IPS DF 6.9 (cell line): ENCODE measurements at places on chromosomes 3 and 15.

- DNase-seq: no peak
Measured at GRCh38 chr3:128307781-128308469, 154.6 kb downstream of the EEFSEC start.

- DNase-seq: no peak
Measured at GRCh38 chr15:28943611-28944230, 57.9 kb downstream of the APBA2 start.

GRCh38 chr3:183897606-183898005 lies 12.9 kb upstream of the PARL start:
- DNase-seq: no peak

GRCh38 chr3:8755564-8756237 lies 13.7 kb downstream of the OXTR start:
- no peak for DNase-seq

GRCh38 chr3:70053293-70053692 lies 53.8 kb downstream of the SAMMSON start:
- no peak for DNase-seq

DNA sequence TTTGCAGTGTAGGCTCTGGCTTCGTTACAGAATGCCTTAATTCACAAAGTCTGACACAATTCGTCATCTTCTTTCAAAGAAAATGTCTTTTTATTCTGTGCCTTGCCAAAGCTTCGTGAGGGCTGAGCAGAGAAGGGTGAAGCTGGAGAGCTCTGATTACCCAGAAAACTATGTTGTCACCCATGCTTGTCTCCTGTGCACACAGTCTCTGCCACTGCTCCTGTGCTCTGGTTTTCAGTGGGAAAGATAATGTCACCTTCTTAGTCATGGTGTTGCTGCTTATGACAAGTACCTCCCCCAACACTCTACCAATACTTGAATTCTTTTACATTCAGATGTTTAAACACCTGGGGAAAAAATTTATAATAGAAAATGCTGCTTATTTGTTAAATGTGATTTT lies 509.2 kb upstream of the GRM7 start:
- DNase-seq: no peak

DNA sequence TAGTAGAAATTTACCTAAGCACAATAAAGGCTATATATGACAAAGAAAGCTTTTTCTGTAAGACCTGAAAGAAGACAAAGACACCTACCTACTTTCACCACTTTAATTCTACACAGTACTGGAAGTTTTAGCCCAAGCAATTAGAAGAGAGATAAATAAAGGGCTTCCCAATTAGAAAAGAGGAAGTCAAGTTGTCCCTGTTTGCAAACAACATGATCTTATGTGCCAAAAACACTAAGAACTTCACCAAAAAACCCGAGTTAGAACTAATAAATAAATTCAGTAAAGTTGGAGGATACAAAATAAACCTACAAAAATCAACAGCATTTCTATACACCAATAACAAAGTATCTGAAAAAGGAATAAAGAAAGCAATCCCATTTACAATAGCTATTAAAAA lies 190.9 kb downstream of the NR2F2 start:
- DNase-seq: no peak

GRCh38 chr3:49668414-49668797 lies 5.7 kb upstream of the APEH start:
- no peak for DNase-seq

DNA sequence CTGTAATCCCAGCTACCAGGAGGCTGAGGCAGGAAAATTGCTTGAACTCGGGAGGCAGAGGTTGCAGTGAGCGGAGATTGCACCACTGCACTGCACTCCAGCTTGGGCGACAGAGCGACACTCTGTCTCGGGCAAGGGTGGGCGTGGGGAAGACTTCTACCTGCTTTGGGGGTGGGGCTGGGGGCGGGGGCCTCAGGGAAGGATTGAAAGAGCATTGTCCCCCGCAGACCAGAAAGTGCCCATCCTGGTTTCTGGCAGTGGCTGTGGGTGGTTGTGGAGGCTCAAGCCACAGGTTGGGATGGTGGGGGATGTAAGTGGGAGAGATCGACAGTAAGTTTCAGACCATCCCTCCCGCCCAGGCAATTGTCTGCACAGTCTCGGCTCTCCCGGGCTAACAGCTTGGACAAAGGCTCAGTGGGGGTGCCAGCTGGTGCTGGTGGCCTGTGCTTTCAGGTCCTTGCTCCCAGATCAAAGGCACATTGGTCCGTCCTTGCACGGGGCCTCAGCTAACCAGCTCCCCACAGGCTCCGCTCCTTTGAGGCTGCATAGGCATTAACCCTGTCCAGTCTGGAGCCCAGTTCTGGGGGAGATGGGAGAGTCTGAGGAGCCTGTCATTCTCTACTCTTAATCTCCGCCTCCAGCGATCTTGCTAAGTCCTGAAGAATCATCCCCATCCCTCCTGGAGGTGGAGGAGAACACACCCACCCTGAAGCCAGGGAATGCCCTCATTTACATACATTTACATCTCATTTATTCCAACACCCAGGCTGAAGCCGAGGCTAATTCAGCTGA lies 8.6 kb downstream of the SCN5A start:
- DNase-seq: no peak

- DNase-seq: no peak
Measured at GRCh38 chr3:114496874-114497273, 203.0 kb downstream of the TIGIT start.

- no peak for DNase-seq
Measured at GRCh38 chr15:91919014-91919534, 65.6 kb downstream of the SLCO3A1 start.

DNA sequence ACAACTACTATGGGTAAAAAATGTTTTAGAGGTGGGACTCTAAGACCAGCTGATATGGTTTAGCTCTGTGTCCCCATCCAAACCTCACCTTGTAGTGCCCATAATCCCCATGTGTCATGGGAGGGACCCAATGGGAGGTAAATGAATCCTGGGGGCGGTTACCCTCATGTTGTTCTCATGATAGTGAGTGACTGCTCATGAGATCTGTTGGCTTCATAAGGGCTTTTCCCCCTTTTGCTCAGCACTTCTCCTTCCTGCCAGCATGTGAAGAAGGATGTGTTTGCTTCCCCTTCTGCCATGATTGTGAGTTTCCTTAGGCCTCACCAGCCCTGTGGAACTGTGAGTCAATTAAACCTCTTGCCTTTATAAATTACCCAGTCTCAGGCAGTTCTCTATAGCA lies 45.7 kb downstream of the FAM98B start:
- no peak for DNase-seq

GRCh38 chr3:104990758-104991157 lies 376.0 kb upstream of the ALCAM start:
- DNase-seq: no peak

- no peak for DNase-seq
Measured at GRCh38 chr15:43525131-43525530, 7.7 kb downstream of the MAP1A start.

DNA sequence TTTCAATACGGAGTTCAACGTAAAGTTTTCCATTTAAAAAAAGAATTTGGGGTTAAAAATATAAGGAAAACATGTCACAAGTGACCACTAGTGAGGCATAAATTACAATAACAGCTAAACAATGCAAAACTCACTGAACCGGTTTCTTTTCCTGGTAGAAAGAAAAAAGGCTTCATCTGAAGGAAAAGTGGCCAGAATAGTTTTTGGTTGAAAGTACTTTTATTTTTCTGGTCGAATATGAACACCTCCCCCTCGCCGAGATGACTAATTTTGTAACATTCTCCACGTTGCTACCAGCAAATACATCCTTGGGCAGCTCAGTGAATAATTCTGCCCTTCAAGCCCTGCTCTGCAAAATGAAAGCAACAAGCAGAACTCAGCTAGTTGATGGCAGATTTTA lies 3.9 kb upstream of the SRGAP3 start:
- no peak for DNase-seq

GRCh38 chr3:109257269-109257668 lies 59.0 kb downstream of the DPPA2 start:
- DNase-seq: no peak

DNA sequence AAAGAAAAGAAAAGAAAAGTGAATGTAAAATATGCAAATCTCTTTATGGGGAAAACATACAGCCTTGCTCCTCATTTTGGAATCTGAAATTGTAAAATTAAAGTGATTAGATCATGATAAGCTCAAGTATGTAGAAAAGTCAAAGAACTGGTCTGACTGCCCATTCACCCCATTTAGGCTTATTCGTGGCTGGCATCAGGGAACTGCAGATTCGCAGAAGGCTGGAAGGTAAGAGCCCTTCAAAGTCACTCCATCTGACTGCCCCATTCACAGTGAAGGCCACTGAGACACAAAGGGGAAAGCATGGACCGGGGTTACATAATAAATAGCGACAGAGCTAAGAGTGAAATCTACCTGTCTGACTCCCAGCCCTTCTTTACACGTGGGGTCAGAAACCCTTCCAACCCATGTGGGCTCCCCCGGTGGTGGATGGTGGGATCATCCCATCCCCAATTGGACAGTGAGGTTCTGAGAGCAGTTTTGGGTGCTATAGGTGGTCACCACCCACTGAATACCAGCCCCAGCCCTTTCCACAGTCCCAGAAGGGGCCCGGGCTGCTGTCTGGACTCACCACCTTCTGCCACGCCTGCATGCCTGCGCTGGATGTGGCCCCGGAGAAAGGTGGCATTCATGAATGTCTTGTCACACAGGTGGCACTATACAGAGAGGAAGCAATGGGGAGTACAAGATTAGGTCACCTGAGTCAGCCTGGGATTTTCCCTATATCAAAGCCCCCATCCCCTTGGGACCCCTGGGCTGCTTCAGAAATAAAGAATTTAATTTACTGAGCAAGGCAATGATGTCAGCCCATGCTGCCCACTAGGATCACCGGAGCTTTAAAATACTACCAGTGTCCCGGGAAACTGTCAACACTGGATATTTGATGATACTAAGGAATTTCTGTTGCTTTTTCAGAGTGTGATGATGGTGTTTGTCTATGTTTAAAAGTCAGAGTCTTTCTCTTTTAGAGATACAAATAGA lies 17.9 kb downstream of the DZIP1L start:
- DNase-seq: no peak

- DNase-seq: no peak
Measured at GRCh38 chr15:39552556-39552955, 28.3 kb upstream of the THBS1 start.

DNA sequence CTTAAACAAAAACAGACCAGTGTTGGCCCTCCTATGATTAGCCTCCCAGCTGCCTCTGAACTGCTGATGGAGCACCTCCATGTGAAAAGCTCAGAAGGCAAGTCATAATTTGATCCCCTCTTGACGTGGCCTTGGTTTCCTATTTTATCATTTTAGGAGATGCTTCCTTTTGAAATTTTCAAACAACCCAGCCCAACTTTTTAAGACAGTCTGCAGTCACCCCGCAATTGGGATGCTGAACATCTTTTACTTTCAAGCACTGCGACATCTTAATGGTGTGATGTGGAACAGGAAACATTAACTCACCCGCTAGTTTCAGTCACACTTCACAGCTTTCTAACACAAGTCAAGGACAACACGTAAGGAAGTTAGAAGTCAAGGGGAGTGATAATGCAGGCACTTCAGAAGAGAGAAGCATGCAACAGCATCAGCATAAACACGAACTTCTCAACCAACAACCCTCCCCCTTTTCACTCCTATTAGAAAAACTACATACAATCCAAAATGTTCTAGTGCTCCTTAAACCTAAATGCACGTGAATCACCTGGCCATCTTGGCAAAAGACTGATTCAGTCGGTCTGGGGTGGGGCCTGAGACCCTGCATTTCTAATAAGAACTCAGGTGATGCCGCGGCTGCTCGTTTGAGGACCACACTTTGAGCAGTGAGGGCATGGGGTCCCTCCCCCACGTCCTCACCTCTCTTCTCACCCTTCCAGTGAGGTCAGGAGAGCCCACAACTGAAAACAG lies 161.5 kb downstream of the FOXP1 start:
- no peak for DNase-seq

- DNase-seq: no peak
Measured at GRCh38 chr3:13011573-13012220, 61.5 kb downstream of the IQSEC1 start.

GRCh38 chr3:58009026-58009748 lies 965 bp downstream of the FLNB start:
- no peak for DNase-seq

DNA sequence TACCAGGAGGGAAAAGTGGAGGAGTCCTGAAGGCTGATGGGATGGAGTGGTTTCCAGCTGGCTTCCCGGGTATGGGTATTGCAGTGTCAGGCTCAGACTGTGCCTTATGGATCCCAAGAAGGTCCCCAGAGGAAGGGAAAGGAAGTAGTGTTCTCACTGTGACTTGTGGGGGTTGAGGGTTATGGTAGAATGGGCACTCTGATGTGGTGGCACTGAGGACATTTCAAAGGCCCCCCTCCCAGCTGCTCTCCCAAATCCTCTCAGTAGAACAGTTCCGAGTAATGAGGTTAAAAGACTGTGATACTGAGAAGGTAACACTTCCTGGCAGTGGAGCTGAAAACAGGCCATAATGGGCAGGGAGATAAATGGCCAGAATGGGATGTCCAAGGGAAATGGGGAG lies 23.1 kb upstream of the TIMP4 start:
- no peak for DNase-seq

GRCh38 chr3:62874711-62875557 lies at the start of gene CADPS:
TSS of gene CADPS (minus strand) at chr3:62875416. CDS start at chr3:62875029, 387 bp downstream.
- no peak for DNase-seq

GRCh38 chr15:79179597-79179996 lies 89.0 kb upstream of the RASGRF1 start:
- DNase-seq: no peak

DNA sequence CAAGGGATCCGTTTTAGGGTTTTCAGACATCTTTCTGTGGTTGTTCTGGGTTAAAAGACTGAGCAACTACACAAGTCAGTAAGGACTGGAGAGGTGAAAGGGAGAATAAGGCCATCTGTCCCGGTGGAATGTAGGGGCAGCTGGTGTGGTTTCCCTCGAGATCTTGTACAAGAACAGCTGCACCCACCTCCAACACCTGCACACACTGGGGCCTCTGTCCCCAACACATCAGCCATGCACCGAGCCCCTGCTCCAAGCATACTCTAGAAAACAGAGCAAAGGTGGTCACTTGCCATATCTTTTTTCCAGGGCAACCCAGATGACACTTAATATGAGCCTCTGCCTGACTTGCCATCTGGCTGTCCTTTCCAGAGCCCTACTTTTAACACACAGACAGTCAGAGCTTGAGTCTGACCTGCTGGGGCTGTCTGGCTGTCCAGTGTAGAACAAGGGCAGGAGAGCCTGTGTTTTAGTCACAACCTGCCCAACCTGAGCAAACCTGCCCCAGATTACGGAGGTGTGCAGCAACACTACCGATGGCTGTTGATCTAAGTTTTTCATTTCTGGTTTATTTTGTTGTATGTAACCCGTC lies 12.2 kb downstream of the MAN2A2 start:
- DNase-seq: no peak

- no peak for DNase-seq
Measured at GRCh38 chr15:60553163-60553562, 74.2 kb upstream of the ICE2 start.

GRCh38 chr15:32851572-32851971 lies 133.8 kb downstream of the GREM1 start:
- no peak for DNase-seq

DNA sequence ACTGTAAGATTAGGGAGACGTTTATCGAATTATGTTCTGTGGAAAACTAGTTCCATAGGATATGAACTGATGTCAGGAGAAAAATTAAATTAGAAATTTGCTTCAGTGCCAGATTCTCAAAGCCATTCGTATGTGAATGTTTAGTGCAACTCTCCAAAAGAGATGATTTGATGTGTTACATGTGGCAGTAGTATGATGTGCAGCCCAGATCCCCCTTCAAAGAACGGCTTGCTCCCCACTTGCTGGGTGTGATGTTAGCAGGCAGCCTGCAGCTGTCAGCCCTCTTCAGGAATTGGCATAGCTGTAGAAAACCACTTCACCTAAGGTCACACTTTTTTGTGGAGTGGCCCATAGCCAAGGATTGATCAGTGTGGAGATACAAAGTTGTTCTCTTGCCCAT lies 127.0 kb upstream of the CCDC54 start:
- DNase-seq: no peak

- no peak for DNase-seq
Measured at GRCh38 chr3:33385423-33385822, 54.8 kb downstream of the UBP1 start.
